ENCODE measurements at places on chromosomes 5 and 9. TPM values are rescaled to one million over a fixed set of nuclear protein-coding genes. Genes with fewer than 3 reads are reported as not detected.

DNA sequence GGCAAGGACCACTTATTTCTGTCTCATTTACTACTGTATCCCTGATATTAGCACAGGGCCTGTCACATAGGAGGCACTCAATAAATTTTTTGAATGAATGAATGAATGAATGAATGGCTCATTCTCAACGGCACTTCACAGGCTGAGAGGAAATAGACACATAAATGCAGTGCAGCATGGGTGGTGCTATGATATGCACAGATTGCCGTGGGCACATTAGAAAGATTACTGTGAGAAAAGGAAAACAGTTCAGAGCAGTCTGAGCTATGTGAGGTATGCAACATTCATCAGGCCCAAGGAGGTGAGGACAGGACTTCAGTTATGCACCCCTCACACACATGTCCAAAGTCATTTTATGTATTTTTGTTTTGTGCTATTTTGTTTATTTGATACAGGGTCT, 6.4 kb upstream of the NOL6 start:
- DNase-seq = no peak

The TLX3 gene
- total RNA-seq = 1.9 TPM

DNA sequence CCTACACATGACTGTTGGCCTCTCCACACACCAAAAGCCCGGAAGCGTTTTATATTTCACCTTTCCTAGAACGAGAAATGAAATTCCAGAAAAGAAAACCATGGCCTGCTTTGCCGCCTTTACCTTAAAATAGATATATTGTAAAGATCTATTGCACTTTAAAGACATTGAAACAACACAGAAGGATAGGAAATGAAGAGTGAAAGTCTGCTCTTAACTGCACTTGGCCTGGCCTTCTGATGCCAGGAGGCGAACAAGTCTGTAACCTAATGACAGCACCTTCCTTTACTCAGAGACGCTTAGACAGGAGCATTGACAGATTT, 6.7 kb downstream of the PRDM6 start:
- DNase-seq = no peak

- DNase-seq = no peak
Measured at GRCh38 chr9:101738566-101739183, at the start of gene GRIN3A. Gene GRIN3A (minus strand): TSS chr9:101738647. CDS start chr9:101737979, 668 bp downstream.

GRCh38 chr9:6715755-6716643, 41.8 kb upstream of the KDM4C start:
- peak; percentile 51 for DNase-seq

GRCh38 chr5:147712598-147712997, 69.9 kb downstream of the JAKMIP2 start:
- DNase-seq = no peak

The EQTN gene
- total RNA-seq = not detected

The TICAM2 gene
- total RNA-seq = 6.4 TPM

DNA sequence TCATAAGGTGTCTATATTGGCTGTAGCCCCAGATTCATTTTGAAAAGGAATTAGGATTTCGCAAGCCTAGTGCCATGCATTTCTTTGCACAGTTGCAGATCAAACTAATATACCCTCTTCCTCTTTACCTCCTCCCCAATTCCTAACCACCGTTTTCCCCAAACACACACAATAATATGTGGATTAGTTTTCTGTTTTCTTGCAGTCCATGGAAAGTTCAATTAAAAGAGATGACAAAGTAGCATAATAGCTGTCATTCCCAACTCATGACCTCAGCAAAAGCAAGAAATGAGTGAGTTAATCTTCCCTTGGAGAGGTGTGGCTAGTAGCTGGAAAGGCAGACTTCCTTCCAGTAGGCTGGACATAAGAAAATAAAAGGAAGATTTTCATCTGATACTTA, 349.1 kb downstream of the TMEM232 start:
- no peak for DNase-seq

DNA sequence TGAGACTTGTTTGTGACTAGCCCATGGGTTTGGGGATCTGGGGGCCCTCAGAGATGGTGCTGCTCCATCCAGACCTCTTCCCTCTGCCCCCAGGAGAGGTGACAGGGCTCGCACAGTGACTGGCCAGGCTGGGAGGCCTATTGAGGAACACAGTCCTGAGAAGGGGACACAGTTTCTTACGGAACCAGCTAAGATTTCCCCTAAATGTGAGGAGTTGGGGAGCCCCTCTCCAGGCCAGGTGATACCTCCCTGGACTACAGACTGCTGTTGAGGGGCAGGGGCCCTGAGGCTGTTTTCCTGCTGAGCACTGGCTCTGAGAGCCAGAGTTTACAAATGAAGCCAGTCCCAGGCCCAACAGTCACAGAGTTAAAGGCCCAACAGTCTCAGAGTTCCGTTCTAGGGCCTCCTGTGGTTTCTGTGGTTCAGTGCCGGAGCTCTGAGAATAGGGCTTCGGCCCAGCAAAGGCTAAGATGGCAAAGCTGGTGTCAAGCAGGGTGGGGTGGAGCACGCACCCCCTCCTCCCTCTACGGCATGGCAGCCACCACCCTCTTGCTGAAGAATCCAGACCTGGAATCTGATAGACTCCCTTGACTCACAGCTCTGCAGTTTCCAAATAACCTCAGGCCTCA, 1.1 kb upstream of the SEMA4D start:
- no peak for DNase-seq

The IL9 gene
- not detected for total RNA-seq

- DNase-seq = no peak
Measured at GRCh38 chr9:93860694-93861658, 94.2 kb downstream of the BARX1 start.

The OSMR gene
- 21.2 TPM for total RNA-seq

GRCh38 chr5:172439785-172440477, 14.4 kb downstream of the SH3PXD2B start:
- DNase-seq = no peak

The TMEM252 gene
- not detected for total RNA-seq

- no peak for DNase-seq
Measured at GRCh38 chr5:81855591-81855990, 104.7 kb upstream of the SSBP2 start.

DNA sequence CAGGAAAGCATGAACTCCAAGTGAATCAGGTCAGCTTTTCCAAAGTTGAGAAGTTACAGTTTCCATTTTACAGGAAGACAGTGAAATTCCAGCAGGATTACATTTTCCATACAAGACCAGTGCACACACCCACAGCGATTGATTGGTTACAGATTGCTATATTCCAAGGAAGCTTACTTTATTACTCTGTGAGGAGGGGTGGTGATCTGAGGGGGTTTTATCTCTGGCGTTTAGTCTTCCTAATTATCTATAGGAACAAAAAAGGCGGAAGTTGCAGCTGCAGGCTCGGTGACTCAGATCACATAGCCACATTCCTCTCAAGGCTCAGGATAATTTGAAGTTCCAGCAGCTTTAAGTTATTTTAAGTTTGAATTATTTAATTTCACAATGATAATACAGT, 450.4 kb upstream of the NMUR2 start:
- DNase-seq = no peak

GRCh38 chr5:111757355-111758283, 625 bp upstream of the NREP start:
- DNase-seq = peak; percentile 97

GRCh38 chr9:124254261-124254682, 3.5 kb upstream of the NEK6 start:
- no peak for DNase-seq

DNA sequence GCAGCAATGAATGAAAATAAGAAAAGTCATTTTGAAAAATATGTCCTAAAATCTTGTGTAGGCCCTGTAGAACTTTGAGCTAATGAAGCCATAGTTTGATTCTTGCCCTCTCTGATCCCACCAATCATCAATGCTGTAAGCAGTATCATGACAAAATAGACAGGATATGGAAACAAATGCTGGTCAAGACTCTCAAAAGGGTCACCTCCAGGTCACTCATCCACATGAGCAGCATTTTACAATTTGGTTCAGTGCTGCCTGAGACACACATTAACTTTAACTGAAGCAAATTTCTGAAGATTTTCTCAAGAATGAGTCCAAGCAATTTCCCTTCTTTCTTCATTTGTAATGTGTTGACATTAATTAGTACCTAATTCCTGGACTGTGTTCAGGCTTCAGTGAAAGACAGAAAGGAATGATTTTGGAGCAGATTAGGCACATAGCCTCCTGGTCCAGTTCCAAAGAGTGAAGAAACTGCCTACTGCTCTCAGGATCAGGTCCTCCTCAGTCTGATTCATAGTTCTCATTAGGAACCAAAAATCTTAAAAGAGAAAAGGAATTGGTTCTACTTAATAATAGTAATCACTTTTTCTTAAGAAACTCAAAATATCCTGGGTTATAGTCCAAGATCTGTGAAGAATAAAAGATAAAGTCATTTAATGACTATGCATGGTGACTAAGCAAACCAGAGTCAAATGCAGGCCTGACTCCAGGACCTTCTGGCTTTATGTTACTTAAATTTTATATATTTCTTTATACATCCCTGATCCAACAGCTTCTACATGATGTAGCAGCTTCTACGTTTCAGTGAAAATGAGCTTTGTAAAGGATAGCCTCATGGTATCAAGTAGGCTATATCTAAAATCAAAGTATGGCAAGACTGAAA, 192.1 kb upstream of the RGMB start:
- DNase-seq = no peak

DNA sequence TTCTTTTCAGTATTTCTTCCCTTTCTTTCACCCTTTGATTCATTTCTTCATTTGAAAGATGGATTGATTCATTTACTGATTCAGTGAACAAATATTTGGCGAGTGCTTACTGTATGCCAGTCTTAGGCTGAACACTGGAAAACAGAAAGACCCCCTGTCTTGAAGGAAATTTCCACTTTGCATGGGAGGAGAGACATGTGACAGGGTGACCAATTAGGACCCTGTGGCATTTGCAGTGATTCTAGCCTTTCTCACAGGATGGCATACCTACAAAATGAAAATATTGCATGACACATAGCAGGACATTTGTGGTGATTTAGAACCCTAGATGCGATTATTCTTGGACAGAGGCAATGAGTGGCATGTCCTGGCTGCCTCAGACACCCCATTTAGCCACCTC, 407.2 kb upstream of the SGCD start:
- DNase-seq = no peak

DNA sequence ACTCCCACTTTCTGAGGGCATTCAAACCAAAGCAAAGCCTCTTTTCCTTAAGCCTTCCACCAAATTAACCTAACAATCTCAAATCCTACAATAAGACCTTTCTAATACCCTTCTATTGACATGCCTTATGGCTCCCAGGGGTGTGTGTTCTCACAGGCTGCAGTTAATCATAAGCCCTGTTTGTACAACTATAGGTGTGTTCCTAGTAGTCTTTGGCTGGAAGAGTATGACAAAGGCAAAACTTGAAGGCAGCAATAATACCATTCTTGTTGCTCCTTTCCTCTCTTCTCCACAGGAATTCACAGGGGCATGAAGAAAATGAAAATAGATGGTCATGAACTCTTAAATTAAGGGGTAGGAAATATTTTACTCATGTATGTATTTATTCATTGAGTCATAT, 10.9 kb upstream of the FBXO38 start:
- no peak for DNase-seq

DNA sequence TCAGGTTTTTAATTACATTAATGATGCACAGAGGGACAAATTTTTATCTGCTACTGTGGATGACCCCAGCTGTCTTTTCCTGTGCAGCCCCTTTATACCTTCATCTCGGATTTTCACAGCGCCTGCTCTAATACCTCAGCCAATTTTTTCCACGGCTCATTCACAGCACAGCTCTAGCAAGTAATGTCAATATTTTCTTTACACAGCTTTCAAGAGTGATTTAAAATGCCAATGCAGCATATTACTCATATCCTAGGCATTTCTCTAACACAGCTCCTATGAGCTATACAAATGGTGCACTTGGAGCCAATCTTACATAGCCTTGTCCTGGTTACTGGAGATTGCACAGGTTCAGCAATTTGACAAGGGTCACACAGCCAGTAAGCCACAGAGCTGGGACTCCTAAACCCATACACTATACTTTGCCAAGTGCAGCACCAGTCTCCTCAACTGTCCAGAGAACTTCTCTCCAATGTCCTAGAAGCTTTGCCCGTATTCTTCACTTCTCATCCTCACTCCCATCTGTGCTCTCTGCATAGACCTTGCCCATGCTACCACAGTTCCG, 661.8 kb downstream of the DTWD2 start:
- no peak for DNase-seq

The PCDHGB3 gene
- total RNA-seq = 1.1 TPM

DNA sequence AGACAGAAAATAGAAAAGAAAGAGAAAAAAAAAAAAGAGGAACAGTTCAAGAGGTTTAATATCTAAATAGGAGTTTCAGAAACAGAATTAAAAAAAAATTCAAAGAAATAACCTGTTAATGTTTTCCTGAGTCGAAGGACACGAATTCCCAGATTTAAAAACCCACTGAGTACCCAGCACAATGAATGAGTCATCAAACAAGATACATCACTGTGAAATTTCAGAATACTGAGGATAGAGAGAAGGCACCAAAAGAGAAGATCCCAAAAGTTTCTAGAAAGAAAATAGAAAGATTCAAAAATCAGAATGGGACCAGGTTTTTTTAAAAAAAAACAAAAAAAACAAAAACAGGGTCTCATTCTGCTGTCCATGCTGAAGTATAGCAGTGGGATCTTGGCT, 8.8 kb downstream of the CDO1 start:
- no peak for DNase-seq

The CTSV gene
- 9.1 TPM for total RNA-seq

The PCDHGA2 gene
- total RNA-seq = 7.0 TPM

The DIPK1B gene
- not detected for total RNA-seq

DNA sequence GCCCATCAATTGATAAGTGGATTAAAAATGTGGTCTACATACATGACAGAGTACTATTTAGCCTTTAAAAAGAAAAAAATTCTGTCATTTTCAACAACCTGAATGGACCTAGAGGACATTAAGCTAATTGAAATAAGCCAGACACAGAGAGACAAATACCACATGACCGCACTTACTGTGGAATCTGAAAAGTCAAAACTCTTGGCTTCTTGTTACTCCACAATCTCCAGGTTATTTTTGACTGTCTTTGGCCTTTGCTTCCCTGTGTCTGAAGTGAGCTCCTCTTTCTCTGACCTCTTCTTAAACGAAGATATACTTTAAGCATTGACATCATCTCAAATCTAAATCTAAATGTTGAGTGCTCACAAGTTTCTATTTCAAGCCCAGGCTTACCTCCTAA, 265.5 kb upstream of the ADRA1B start:
- no peak for DNase-seq

The IARS1 gene
- total RNA-seq = 143 TPM

DNA sequence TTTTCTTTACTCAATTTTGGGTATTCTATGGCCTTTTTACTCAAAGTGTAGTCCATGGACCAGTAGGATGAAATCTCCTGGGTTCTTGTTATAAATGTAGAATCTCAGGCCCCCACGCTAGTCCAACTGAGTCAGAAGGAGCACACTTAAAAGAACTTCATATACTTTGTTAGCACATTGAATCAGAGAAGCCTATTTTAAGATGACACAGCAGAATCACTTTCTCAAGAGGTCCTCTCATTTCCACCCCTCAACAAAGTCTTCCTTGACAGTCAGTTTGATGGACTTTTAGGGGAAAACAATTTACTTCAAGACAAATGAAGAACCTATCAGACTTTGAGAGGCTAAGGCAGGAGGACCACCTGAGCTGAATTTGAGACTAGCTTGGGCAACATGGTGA, 37.7 kb upstream of the FGF10 start:
- no peak for DNase-seq
